ENCODE measurements at places on chromosomes 16 and 17.

GRCh38 chr17:4913994-4914393, 11.1 kb upstream of the CHRNE start:
- ATAC-seq, result no peak

- ATAC-seq, result no peak
These were observed 104.0 kb downstream of the TANC2 start for GRCh38 chr17:63070031-63070430.

- ATAC-seq, result no peak
These were observed 8.9 kb upstream of the PMP22 start for GRCh38 chr17:15274017-15274416.

- ATAC-seq, result peak; percentile 19
These were observed 68.1 kb downstream of the NDEL1 start for GRCh38 chr17:8503807-8504206.

DNA sequence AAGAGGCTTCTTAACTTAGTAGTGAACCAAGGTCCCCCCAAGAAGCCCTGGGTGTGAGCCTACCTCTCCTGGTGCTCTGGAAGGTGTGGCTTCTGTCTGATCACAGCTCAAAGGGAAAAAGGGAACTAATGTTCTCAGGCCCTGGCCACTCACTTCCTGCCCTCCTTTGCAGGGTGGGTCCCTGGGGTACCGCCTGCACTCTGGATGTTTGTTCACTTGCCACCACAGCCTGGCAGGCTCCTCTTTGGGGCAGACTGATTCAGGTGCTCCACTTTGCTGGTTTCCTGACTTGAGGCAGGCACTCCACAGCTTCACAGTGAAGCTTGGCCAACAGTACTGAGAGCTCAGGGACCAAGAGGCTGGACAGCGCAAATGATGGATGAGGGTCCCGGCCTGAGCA, 5.9 kb upstream of the MYO15A start:
- ATAC-seq, result no peak

GRCh38 chr16:52546291-52547003, 496 bp downstream of the TOX3 start:
- ATAC-seq, result peak; percentile 55

DNA sequence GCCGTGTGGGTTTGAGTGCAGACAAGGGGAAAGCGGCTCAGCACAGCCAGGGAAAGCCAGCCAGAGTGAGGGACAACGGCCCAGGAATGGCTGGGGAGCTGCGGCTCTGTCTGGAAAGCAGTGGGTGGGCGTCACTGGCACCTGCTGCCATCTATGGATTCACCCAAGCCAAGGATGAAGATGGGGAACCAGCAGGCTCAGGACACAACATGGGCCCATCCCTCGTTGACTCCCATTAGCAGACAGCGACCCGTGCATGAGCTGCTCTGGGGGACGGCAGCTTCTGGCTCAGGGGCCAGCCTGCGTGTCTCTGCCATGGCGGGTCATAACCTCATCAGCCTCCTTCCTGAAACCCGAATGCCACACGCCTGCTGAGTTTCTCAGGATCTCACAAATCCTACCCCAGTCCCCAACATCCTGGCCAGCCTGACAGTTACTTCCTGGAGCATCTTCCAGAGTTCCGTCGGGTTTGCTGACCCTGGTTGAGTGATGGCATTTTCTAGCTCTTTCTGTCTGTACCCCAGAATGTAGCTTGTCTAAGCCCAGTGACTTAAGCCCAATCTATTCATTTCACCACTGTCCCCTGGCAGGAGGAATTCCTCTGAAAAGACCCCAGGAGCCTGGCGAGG, 50.7 kb downstream of the SLC7A5 start:
- no peak for ATAC-seq

DNA sequence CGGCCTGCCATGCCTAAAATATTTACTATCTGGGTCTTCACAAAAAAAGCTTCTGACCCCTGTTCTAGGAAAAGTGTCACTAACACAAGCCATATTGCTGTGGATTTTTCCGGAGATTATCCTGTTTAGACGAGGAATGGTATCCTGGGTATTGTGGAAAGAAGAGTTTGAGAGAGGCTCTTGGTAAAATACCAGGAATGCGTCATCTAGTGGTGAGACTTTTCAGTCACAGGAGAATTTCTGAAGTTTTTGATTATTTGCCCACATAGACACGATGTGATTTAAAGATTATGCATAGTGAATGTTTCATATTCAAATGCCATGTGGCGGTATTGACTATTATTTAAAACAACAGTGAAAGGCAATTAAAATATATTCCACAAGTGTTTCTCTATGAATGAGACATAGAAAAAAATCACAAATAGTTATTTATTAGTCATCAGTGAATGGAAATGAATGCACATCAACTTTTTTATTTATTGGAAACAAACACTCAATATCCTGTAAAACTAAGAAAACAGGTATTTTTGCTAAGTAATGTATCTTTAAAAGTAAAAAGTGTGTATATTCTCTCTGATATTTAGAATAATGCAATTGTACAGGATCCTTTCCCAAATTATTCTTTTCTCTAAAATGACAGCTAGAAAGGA, 7.8 kb downstream of the KRT28 start:
- no peak for ATAC-seq

- no peak for ATAC-seq
These were observed 523.0 kb upstream of the CA10 start for GRCh38 chr17:52681480-52681879.

- ATAC-seq, result peak; percentile 21
These were observed 100.7 kb downstream of the LYRM1 start for GRCh38 chr16:21001262-21001661.

DNA sequence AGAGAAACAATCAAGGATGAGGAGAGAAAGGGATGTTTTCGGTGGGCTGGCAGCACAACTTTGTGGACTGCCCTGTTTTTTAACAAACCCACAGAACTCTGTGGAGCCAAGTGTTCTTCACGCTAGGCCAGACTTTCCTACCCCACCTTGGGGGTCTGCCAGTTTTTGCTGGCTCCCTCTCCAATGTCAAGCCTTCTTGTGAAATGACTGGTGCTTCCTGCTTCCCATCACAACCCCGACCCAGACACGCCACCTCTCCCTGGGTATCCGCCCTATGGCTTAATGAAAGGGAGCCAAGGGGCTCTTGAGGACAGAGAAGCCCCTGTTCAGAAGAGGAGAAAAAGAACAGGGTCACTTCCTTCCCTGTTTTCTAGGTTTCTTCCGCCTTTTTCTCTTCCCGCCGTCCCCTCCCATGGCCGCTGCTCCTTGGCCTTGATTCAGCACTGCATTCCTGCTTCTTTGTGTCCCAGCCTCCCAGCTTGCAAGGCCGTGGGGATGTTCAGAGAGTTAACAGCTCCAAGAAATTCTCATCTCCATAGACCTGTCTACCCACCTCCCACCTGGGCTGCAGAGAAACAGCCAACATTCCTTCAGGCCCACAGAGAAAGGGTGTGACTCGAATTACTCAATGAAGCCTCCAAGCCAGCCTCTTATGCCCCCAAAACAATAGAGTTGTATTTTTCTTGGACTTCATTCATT, 16.5 kb upstream of the SOX9 start:
- no peak for ATAC-seq

DNA sequence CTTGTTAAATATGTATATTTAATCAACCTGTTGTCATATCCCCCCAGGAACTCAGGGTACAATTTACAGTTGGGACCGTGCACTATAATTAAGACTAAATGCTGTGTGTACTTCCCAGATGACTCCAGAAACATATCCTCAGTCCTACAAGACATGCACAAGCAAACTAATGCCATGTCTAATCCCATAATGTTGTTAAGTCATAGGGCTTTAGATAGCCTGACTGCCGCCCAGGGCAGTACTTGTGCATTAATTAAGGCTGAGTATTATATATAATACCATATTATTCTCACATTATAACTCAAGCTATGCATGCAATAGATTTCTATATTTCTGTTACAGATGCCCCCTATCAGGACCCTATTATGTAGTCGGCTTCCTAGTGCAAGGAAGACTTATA, 20.1 kb upstream of the CPHXL start:
- ATAC-seq, result no peak

DNA sequence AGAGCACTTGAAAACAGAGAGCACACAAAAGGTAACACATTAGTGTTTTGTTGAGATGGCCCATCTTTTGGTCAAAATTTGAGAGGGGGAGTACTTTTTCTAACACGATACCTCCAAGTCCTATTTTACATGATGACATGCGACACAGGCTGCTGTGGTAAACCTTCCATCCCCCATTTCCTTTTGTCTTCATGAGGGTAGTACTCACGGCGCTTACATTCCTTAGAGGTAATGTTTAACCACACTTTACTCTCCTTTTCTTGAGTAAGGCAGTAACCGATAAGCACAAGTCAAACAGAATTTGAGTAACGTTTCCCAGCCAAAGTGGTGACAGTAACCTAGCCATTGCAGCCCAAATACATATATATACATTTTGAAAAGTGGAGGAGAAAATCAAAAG, 35.8 kb upstream of the PITPNM3 start:
- no peak for ATAC-seq

GRCh38 chr17:83012200-83012785, 67.1 kb upstream of the METRNL start:
- ATAC-seq, result no peak

DNA sequence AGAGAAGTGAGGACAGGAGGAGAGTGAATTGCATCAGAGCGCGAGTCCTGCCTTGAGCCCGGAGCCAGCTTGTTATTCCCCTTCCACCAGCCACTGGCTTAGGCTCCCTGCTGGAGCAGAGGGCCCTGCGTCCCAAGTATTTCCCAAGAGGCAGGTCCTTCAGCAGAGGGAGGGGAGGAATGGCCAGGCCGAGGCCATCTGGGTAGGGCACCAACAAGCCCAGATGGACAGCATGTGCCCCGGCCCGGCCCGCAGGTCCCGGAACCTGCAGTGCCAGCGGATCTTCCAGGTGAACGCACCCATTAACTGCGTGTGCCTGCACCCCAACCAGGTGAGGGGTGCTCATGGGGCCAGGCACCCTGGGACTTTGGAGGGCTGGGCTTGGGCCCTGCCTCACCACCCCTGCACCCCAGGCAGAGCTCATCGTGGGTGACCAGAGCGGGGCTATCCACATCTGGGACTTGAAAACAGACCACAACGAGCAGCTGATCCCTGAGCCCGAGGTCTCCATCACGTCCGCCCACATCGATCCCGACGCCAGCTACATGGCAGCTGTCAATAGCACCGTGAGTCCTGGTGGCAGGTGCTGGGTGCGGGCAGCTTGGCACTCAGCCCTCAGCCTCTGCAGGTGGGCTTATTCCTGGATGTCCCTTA, 1.7 kb downstream of the MLST8 start:
- ATAC-seq, result no peak

All from motor neuron (in vitro differentiated cells).